ENCODE measurements at places on chromosomes 13 and 19.

DNA sequence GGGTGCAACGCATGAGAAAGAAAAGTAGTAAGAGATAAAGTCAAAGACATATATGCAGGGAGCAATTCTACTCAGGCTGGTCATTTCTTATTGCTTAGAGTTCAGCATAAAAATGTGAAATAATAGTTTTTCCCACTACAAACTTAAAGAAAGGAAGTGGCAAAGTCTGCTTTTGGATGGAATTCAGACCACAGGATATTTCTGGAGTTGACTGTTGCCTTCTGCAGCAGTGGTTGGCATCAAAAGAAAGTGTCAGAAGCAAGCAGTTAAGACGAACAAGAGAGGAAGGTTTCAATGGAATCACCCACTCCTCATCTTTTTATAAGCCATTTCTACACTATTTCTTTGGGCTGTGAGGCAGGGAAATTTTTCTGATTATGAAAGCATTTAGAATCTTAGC, 36.2 kb upstream of the TRPC4 start:
- no peak for DNase-seq

DNA sequence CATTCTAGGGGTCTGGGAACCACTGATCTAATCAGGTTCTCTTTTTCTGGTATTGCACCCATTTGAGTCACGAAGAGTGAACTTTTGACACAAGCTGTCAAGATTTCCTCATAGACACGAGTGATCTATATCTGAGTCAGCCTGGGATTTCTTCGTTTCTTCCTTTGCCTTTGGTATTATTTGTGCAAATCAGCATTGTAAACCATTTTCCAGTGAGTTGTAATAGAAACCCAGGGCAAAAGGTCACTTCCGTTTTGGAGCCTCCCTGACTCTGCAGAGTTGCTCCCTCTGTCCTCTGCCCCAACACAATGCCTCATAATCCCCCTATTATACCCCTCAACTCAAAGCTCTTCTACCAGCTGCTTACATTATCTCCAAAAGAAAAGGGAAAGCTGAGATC, 615.1 kb downstream of the EFNB2 start:
- no peak for DNase-seq

DNA sequence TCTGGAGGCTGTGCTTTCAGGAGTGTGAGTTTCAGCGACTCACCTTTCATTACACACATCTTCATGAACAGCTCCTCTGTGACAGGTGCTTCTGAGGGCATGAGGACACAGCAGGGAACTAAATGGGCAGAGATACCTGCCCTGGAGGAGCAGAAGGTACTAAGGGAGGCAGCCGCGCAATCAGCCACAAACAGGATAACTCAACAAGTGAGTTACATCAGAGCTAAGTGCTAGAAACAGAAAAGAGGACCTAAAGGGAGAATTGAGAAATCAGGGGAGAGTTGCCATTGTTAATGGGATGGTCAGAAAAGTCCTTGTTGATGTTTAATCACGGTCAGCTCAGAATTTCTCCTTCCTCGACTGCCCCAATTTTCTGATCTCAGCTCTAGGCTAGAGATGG, 42.5 kb downstream of the SYDE1 start:
- DNase-seq: no peak

GRCh38 chr19:50007947-50008346, 17.2 kb downstream of the VRK3 start:
- DNase-seq: no peak

GRCh38 chr19:1211494-1212234, 6.1 kb downstream of the STK11 start:
- no peak for DNase-seq

- no peak for DNase-seq
Measured at GRCh38 chr13:23288995-23289394, 108.2 kb downstream of the SGCG start.

GRCh38 chr13:109883181-109884180, 97.1 kb upstream of the IRS2 start:
- DNase-seq: no peak
